ENCODE measurements at places on chromosomes 5 and 9.

DNA sequence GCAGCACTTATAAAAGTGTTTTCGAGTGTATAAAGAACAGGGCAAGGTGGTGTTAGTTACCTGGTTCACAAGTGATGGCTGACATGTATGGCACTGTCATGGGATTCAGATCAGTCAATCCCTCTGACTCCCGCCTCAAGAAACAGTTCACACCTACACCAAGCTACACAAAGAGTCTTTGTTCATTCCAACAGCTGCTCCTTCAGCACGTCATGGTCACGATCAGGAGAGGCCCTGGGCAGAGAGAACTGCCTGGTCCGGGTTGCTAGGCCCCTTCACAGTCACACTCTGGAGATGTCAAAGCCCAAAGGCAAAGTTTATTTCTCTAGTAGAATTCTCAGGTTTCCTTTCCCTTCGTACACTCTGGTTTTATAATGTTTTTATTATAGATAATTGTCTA, 426.7 kb downstream of the ZSWIM6 start:
- DNase-seq = no peak

DNA sequence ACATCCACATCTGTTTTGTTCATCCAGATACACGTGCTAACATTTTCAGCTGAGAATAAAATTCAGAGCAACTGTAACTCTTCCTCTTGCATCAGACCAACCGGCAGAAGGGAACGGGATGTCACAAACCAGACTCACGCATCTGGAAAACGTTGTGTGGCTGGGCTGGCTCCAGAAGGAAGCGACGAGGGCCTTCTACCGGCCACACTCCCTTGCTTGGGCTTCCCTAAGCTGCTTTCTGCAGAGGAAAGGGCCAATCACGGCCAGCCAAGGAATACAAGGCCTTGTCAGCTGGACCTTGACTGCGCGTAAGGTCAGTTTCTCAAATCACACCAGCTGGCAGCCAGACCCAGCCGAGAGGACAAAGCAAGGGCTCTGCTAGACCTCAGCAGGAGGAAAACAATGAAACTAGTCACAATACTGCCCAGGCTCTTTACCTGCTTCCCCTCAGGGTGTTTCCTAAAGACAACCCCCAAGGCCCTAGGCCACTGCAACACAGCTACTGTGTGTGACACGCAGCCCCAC, 106.1 kb downstream of the THBS4 start:
- no peak for DNase-seq

DNA sequence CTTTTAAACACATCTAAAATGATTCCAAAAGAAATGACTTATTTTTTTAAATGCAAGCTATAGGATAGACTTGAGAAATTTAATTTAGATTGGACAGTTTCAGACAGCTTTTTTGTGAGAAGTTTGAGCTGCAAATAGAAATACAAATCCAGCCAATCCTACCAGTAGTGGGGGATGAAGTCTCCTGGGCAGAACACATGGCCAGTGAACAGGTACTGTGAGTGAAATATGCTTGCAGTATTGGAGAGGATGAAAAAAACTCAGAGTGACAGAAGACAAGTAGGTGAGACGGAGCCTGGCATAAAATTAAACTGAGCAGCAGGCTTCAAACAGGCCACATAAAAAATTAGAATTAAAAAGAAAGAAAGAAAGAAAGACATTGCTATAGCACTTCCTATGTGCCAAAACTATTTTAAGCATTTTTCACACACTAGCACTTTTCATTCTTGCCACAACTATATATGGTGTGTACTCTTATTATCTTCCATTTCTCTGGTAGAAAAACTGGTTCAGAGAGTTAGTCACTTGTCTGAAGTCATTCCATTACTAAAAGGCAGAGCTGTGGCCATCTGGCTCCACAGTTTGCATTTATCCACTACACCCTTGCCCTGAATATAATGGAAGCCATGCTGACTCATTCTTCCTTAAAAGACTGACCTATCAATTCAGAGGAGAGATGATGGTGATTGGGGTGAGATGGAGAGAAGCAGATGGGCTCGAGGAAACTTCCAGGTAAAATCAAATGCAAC, 310.2 kb upstream of the CTNND2 start:
- DNase-seq = no peak

- no peak for DNase-seq
Measured at GRCh38 chr9:742914-743589, 98.4 kb upstream of the DMRT1 start.

DNA sequence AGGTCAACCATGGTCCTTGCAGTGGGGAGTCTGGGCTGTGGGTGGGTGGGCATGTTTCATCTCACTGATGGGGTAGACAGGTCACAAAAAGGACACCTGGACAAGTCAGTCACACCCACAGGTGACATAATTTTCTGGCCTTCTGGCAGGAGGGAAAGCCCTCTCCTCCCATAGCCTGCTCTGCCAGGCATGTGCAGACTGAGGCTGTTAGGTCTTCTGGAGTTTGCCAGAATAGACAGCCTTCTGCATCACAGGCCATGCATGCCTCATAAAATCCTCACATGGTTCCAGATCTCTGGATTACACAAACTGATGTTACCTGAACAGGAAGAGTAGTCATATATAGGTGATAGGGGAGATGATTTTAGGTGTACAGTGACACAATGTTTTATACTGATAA, 49.1 kb downstream of the ARHGAP26 start:
- no peak for DNase-seq

DNA sequence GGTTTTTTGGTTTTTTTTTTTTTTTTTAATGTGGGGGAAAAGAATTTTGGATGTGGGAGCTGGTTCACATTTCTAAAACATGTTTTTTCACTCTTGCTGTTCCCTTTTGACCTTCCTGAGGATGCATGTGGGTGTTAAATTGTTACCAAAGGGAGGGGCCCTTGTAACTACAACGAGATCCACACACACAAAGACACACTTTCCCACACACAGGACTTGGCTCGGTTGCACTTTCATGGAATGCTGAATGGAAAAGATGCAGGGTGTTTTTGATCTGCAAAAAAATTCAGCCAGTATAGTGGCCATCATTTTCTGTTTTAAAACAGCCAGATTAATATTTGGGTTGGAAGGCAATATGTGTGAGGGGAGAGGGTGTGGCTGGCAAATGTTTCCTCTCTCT, 576.9 kb downstream of the EBF1 start:
- no peak for DNase-seq

GRCh38 chr9:77543131-77543822, 104.8 kb downstream of the GNA14 start:
- no peak for DNase-seq

DNA sequence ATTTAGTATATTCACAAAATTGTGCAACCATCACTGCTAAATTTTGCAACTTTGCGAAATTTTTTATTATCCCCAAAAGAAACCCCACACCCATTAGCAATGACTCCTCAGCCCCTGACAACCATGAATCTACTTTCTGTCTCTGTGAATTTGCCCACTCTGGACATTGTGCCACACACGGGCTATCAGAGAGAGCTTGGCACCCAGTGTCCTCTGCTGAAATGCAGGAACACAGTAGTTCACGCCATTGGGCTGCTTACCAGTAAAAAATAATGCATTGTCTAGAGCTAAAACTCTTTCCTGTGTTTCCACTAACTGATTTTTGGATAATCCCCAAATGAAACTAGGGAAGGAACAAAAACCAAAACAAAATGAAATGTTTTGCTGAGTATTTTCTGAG, 60.0 kb downstream of the HRH2 start:
- no peak for DNase-seq

- DNase-seq = no peak
Measured at GRCh38 chr5:148858547-148858946, 32.1 kb downstream of the ADRB2 start.

DNA sequence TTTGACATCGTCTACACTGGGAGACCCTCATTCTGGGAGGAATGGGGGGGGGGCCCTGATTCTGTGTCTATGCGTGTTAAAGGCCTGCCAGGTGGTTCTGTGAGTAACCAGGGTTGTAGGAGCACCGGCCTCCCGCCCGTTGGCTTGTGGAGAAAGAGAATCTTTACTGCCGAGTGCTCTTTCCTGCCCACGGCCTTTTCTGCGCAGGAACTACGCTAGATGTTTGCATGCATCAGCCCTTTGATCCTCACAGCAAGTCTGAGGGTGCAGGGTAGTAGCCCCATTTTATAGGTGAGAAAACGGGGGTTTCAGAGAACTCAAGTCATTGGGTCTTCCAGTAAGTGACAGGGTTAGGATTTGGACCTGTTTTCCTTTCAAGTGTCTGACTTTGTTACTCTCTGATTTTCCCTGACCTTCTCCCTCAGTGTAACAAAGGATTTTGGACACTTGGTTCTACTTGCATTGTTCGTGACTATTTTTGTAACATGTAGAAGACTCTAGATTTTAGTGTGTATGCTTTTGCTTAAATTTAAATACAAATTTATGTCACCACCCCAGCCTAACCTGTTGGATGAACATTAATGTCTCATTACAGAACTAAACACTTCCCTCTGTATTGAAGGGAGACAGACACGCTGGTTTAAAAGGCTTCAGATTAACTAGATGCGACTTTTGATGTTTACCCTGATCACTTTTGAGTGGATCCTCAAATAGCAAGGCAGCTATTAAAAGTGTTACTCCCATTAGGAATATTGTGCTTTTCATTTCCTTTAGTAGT, 22.0 kb downstream of the MAST4 start:
- DNase-seq = no peak

- no peak for DNase-seq
Measured at GRCh38 chr9:126695701-126696400, 82.1 kb downstream of the LMX1B start.

- no peak for DNase-seq
Measured at GRCh38 chr9:87667164-87667738, 58.7 kb upstream of the CTSL start.

DNA sequence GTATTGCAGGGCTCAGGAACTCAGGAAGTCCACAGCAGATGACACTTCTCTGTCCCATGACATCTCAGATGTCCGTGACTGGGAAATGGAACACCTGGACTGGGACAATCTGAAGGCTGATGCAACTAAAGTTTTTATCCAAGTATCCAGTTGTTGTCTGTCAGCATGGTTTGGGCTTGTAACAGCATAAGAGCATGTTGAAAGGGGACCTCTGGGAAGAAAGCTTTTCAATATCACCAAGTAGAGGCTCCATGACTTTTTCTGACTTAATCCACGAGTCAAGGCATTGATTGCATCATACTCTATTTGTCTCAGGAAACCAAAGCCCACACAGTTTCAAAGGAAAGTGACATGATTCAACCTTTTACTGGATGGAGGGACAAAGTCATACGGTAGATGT, 807.7 kb downstream of the MTRR start:
- no peak for DNase-seq

GRCh38 chr5:67465537-67466207, 269.1 kb upstream of the CD180 start:
- DNase-seq = no peak

- no peak for DNase-seq
Measured at GRCh38 chr9:114501796-114502682, 3.2 kb downstream of the WHRN start.

DNA sequence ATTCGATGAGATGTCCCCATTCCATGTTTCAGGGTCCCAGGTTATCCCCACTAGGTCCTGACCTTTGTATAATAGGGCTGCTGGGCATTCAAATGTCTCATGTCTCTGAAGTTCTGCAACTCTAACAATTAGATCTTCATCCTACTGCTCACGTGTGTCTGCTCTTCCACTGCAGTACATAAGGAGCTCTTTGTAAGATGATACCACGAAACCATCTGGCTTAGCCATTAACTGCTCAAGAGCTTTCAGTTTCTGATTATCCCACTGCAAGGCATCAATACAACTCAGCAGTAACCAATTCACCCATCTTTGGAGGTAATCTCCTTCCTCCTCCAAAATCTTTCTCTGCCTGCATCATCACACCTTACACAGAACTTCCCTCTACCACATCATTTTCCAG, 49.9 kb upstream of the PPP2CA start:
- no peak for DNase-seq

- DNase-seq = no peak
Measured at GRCh38 chr9:113219969-113220368, 1.1 kb downstream of the FKBP15 start.

- no peak for DNase-seq
Measured at GRCh38 chr5:99355881-99356280, 427.1 kb upstream of the CHD1 start.

DNA sequence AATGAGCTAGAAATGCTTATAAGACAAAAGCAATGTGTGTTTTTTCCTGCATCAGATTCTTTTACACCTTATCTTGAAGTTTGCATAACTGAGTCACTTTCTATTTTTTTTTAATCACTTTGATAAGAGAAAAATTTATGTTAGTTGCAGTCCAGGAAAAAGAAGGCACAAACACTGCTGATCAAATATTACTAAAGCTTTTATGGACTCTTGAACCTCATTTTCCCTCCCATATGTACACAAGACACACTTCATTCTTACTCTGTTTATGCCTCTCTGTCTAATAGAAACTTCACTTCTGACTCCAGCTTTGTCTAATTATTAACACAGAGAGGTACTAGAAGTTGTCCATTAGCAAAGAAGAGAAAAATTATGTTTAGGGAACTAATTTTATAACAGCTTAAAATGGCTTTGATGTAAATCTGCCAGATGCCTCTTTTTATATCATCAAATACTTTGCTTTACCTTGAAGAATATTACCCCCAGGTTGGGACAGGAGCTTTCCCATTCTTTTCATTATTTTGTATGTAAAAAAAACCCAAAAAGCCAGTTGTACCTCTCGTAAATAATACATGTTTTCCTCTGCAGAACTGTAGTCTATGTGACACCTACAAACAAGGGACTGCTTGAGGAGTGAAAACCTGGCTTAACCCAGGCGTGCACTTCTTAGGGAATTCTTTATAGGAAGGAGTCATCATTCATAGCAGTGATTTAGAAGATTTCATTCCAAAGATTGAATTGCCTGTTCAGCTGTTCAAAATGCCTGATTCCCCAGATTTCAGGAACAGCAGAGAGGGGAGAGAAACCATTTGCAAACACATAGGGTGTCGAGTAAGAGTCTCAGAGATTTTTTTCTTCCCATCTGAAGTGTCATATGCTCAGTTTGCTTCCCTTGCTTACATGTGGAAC, 72.6 kb downstream of the DAPK1 start:
- DNase-seq = no peak

- DNase-seq = no peak
Measured at GRCh38 chr5:56737002-56737621, 78.2 kb upstream of the MAP3K1 start.

DNA sequence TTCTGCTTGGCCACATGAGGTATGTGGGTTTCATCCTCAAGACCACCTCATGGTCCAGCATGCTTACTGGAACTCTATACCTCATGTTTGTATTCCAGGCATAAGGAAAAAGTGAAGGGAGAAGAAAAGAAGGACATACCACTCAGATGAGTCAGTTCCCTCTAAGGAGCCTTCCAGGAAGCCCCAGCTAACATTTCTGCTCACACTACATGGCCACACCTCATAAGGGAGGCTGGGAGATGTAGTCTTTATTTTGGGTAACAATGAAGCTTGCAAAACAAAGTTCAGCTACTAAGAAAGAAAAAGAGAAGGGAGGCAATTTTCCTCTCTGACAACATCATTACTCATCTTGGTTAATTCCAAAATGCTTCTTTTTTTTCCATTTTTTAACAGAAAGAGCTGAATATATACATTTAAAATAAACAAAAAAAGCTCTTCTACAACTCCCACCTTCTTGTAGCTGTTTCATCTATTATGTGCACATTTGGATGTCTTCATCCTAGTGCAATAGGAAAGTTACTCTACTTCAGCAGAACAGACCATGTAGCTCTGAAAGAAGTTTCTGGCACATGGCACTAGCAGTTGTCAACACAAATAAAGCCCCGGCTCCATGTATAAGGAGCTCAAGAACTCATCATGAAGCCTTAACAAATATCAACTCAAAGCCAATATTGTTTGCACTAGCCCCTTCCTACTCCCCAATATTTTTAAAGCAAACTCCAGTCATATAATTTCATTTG, 123.6 kb upstream of the CCDC112 start:
- DNase-seq = no peak

- no peak for DNase-seq
Measured at GRCh38 chr5:88486431-88486830, 217.8 kb upstream of the TMEM161B start.
